Stimulated activated CD8-positive, alpha-beta memory T cell treated with anti-CD3 and anti-CD28 coated beads, Interleukin-15, amount 100 ng/mL, for 48 hours (primary cell): ENCODE measurements at places on chromosomes 11 and 22.

DNA sequence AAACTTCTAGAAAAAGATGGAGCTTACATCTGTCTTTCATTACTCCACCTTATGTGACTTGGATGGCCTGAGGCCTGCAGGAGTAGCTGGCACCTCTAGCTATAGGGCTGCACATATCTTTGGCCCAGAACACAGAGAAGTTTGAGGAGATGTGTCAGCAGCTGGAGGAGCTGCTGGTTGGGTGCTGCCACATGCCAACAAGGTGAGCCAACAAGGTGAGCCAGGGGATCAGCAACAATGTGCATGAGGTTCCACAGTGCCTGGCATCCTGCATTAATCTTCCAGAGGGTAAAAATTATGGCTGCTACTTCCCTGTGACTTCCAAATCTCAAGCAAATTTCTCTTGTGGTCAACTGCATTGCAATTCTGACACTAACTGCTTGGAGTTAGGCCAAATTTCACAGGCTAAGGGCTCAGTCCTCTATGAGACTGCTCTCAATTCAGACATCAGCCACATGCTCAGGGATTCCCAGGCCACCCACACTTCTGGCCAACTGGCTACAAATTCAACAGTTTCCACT lies 16.0 kb downstream of the RBM7 start:
- no peak for DNase-seq

DNA sequence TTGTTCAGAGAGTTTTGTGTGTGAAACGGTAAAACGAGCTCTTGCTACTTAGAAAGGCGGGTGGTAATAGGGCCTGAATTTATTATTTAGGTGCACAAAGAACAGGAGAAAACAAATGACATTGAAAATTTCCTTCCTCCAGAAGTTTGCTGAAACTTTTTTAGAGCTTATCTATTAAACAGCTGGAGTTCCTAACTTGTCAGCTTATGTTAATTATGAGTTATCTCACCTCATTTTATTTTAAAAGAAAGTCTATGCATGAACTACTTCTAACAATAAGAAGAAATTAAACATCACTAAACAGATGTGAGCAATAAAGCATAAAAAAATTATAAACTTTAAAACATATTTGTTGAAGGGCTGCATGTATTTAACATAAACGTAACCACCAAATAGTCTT lies 373.9 kb upstream of the ANO3 start:
- no peak for DNase-seq

DNA sequence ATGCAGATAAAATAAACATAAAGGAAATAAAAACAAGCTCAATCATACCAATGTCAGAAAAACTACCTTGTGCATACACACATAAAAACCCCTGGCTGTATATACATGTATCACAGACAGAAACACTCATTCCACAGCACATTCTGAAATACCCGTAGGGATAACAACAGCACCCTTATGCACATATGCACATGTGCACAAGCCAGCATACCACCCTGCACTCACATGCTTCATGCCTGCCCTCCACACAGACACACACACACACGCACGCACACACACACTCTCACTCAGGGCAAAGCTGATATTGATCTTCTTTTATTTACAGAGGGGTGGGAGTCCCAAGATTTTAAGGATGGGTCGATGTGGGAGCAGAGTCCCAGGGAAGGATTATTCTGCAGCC lies 92.1 kb downstream of the CSNK2A3 start:
- no peak for DNase-seq

- DNase-seq = peak; percentile 33
These were observed 571 bp downstream of the C11orf24 start for GRCh38 chr11:68271023-68271780.
